ENCODE measurements at places on chromosomes 16 and 17.

- DNase-seq: no peak
These were observed 1255.8 kb upstream of the CDH8 start for GRCh38 chr16:63292036-63292435.

DNA sequence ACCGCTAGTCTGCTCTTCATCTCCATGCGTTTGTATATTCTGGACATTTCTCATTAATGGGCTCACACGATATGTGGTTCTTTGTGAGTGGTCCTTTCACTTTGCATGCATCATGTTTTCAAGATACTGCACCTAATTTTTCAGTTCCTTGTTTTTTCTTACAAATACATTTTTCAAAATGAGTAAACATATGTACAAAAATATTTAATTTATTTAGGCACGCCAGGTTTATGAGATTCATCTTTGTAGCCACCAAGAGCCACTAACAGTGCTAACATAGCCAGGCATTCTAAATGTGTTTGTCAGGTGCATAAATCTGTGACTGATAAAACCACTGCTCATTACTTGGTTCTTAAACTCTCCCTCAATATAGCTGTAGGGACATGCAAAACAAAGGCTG is 375.3 kb downstream of the WWOX start:
- no peak for DNase-seq

DNA sequence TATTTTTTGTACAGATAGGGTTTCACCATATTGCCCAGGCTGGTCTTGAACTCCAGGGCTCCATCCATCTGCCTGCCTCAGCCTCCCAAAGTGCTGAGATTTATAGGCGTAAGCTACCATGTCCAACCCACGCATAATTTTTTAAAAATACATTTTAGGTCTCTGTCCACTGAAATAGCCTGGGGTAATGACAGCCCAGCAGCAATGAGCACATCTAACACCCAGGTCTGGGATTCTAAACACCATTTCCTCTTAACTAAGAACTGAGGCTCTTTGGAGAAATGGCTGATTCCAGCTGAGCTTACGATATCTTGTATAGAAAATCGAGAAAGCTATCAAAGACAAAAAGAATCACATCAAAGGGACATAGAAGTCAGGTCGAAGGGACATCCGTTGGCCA is 245.3 kb downstream of the PARN start:
- no peak for DNase-seq

DNA sequence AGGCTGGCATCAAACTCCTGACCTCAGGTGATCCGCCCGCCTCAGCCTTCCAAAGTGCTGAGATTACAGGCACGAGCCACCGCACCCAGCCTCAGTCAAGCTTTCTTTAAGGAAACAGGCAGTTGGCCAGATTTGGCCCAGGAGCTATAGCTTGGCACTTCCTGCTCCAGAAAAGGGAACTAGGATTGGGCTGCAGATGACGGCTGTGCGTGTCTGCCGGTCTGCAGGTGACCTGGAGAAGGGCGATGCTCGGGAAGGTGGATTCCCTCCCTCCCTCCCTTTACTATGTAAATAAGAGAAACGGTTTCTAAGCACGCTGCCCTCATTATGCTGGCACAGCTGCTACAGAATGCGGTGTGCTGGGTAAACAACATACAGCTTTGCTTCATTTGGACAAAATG is 215.9 kb downstream of the RPTOR start:
- no peak for DNase-seq

- DNase-seq: no peak
These were observed 14.7 kb downstream of the TXNDC11 start for GRCh38 chr16:11727796-11728543.

GRCh38 chr16:11412175-11412904 is 67.1 kb downstream of the RMI2 start:
- no peak for DNase-seq

DNA sequence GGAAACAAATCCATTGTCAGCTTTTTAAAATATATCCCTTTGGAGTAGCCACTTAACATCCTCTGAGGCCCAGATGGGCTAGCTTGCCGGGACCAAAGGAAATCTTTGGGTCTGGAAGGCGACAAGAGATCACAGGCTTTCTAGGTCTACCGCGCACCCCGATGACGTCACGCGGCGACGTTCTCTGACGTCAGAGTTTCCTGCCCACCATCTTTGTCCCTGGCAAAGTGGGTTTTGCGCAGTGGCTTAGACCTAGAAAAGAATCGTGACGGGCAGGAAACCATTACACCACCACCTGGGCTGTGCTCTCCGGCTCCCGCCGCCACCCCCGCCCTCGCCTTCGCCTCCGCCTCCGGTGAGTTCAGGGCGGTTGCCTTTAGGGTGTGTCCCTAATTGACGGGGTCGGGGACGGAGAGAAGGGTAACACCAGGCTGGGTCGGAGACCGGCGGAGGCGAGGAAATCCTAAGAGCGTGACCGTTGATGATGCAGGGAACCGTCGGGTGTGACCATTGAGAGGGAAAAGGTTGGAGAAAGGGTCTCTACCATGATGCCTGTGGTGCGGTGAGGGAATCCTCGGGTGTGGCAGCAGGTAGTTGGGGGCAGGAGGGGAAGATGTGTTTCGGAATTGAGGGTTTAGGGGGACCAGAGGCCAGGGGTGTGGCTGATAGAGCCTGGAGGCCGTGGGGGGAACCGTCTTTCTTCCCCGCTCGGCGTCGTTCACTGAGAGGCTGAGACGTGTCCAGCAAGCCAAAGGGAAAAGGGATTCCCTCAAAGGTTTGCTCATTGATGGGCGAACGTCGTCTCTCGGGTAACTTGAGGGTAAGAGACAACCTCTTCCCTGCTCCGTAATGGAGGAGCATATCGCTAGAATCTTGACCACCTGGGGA is at the start of gene AP2B1:
TSS of gene AP2B1 (plus strand) at position 249 of the 888 bp plus-strand sequence. CDS start 6,709 bp downstream, outside the sequence.
- peak; percentile 99 for DNase-seq

DNA sequence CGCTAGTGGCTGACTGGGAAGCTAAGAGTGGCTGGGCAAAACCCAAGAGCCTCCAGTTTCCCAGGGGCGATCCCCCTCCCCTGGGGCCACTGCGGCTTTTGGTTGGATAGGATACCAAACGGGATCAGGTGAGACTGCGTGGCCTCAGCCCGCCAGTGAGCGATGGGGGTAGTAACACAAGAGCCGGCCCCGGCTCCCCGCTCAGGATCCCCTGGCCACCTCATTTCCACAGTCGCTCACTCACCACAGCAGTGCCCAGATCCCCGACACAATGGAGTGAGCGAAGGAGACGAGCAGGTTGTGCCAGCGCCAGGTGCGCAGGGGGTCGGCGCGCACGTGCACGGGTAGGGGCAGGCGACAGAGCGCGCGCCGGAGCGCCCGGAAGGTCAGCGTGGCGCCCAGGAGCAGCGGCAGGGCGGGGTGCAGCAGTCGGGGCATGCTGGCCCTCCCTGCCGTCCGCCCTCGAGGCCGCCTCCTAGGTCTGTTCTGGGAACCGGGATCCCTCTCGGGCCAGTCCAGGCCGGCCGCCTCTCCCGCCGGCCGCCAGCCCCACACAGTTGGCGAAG is 290 bp downstream of the TLCD1 start:
- peak; percentile 43 for DNase-seq

GRCh38 chr16:26768385-26769010 is 298.2 kb upstream of the C16orf82 start:
- no peak for DNase-seq

- DNase-seq: no peak
These were observed 19.7 kb downstream of the DEXI start for GRCh38 chr16:10922328-10923145.

- no peak for DNase-seq
These were observed 2.3 kb upstream of the LHX1 start for GRCh38 chr17:36934692-36935630.

GRCh38 chr17:66684261-66684660 is 150.7 kb upstream of the CACNG5 start:
- DNase-seq: no peak

- DNase-seq: no peak
These were observed 1.3 kb downstream of the KCTD2 start for GRCh38 chr17:75048249-75048878.

DNA sequence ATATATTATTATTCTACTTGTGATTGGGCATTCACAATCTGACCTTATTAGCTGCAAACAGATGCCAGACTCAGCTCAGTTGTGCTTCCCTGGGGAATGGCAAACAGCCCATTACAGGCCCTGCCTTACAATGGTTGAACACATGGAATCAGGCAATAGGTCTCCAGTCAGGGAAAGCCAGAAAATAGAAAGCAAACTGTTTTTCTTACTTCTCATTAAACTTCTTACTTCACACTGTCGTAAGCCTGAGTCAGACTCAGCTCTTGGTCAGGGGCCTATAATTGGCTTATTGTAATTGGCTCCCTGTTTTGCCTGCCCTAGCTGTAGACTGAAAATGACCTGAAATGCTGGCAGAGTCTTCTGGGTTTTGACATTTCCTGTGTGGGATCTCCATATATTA is 77.0 kb upstream of the CA10 start:
- no peak for DNase-seq

DNA sequence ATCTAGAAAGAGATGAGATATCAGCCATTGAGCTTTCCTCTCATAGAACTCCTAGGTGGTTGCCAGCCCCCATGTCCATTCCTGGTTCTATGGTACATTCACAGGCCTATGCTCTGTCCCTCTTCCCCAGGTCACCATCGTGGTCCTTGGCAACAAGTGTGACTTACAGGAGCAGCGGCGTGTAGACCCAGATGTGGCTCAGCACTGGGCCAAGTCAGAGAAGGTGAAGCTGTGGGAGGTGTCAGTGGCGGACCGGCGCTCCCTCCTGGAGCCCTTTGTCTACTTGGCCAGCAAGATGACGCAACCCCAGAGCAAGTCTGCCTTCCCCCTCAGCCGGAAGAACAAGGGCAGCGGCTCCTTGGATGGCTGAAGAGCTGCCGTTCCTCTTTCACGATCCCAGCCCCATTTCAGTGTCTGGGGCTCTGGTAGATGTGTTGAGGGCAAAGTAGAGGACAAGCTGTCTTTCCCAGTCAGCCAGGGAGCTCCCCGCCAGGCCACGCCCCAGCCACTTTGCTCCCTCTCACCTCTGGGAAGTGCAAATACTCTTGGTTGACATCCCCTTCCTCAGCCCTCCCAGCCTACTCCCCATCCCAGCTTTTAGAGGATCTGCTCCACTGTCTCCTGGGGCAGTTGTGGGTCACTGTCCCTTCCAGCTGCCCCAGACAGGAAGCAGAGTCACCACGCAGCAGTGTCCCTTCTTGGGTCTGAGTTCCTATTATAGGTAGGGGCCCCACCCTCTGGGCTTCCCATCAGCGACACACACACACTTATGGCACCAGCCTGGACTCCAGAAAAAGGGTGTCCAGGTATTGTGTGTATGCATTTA is 3.8 kb downstream of the NKIRAS2 start:
- no peak for DNase-seq

GRCh38 chr16:18018376-18018775 is 318.2 kb downstream of the NPIPA8 start:
- no peak for DNase-seq

DNA sequence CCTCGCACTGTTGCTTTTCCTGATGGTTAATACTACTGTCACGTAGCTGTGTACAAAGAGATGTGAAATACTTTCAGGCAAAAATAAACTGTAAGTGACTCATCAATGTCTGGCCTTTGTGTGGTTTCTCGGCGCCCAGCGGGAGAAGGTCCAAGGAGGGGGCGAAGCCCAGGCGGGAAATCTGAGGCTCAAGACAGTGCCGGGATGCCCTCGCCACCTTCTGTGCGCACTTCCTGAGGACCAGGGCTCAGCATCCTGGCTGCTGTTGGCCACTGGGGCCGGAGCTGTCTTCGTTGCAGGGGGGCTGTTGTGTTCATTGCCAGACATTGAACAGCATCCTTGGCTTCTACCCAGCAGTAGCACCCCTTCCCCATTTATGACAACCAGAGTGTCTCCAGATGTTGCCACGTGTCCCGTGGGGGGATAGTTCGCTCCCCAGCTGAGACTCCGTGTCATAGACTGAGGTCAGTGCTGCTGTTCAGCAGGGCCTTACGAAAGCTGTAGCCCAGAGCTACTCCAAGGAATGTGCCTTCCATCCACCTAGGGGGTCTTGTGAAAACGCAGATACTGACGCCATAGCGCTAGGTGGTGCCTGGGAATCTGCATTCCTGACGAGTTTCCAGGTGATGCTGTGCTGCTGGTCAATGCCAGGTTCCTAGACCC is 67.3 kb upstream of the PLCG2 start:
- DNase-seq: no peak

DNA sequence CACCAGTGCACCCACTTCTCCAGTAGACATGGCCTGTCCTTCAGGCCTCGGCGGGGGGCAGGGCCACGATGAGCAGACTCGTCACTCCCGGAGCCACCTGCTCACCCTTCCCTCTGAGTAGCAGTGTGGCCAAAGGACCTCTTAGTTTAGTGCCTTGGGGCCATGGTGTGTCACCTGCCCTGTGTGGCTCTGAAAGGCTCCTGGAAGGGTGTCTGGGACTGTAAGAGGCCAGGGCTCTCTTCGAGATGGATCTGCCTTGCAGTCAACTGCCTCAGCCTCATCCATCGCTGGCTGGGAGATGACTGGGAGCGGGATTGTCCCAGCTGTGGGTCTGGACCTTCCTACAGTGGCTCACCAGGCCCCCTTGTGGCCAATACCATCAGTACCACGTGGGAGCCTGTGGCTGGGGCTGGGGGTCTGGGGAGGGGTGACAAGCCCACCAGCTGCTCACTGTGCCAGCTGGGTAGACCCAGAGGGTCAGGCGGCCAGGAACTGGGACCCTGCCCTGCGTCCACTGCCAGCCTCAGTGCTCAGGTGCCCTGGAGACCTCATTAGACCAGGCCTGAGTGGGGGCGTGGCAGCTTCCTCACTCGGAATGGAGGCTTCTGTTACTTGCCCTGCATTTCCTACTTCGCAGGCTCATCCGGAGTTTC is 133.4 kb downstream of the OR1D5 start:
- peak; percentile 25 for DNase-seq

- DNase-seq: peak; percentile 5
These were observed 44.3 kb downstream of the LCMT1 start for GRCh38 chr16:25155553-25156460.

GRCh38 chr16:64475627-64476351 is 646.1 kb downstream of the CDH11 start:
- DNase-seq: no peak

DNA sequence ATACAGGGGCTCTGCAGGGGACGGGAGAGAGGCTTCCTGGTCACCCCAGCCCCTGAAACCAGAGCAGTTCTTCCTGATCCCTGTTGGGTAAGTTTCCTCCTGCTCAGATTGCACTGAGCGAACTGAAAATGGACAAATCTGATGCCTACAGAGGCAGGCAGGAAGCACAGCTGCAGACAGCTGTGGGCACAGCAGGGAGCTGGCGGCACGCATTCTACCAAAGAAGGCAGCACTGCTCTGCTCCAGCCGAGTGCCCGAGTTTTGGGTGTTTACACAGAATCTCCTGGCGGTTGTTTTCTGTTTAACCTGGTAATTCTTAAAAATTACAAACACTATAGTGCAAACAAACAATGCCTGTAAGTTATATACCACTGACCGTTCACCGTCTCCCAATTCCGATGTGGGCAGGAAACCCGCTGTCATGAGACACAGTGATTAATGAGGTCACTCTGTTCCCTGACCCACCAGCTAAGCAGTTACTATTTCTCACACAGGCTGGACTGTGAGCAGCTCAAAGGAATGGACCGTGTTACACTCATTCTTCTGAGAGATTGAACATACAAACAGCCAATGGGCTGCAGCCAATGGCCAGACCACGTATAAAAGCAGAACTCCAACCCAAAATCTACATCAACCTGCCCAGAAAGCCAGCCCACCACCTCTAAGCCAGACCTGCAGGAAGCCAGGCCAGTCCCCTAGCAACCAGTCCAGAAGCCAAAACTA is 25.5 kb downstream of the NSMCE1 start:
- no peak for DNase-seq

Measured in stimulated activated CD4-positive, alpha-beta T cell treated with anti-CD3 and anti-CD28 coated beads, Interleukin-12 subunit alpha, Interleukin-12 subunit beta, amount 100 ng/mL, for 48 hours (primary cell).